ENCODE measurements at places on chromosomes 3 and 15.
A peak's percentile ranks its signal among the peaks of the same experiment; 100 is the strongest.

DNA sequence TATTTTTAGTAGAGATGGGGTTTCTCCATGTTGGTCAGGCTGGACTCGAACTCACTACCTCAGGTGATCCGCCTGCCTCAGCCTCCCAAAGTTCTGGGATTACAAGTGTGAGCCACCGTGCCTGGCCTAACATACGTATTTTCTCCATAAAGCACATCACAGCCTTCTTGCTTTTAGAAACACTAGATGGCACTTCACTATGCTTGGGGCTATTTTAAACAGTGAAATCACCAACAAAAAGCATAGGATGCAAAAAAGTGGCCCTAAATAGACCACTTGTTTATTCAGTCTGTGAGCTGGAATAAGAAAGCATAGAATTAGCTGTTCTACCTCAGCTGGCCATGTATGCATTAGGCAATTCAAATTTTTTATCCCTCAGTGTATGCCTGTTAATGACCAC, 46.0 kb downstream of the PRICKLE2 start:
- DNase-seq: no peak

DNA sequence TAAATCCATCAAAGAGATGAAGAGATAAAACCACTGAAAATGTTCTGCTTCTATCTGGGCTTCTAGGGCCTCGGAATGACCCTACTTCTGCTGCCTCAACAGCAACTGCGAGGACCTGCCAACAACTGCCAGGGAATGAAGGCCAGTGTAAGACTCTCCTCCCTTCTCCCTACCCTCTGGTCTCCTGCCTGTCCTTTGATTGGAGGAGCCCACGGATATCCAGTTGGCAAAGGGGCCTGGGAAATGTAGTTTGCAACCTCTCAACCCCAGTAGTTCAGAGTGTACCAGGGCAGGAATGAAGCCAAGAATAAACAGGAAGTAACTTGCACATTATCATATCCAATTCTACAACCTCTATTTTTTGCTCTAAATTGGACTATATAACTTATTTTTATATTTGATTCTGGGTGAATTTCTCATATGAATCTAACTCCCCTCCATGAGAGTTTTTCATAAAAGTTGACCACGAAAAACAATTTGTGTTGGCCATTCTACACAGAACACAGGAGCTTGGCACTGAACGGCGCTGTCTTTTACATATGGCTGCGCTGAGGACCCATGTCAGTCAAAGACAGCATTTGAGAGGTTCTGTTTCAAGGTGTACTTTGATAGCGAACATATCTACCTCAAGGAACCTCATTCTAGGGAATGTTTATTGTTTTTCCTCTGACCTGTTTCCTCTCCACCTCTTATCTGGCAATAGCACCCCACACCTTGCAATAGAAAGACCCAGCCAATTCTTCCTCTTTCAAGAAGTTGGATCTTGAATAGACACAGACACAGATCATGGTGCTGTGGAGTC, 91.1 kb upstream of the RNF7 start:
- DNase-seq: no peak

DNA sequence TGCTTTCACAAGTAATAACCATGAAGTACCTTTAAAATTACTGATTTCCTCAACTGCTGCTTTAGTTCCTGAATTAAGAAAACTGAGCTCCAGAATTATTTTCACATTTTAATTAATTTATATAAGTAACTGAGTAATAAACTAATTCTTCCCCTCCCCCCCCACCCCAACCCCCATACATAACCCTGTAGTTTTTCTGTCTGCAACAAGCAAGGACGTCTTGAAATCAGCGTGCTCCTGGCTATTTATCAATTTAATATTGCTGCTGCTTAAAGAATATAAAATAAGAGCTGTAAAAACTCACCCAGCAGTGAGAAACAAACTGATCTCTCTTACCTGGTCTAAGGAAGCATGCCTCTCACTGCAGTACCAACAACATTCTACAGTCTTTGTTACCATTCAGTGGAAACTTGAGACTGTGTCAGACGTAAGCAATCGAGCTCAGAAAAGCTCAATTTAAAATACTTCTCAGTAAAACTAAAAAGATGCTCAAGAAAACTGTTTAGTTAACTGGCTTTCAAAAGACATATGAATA, 121.0 kb downstream of the TFDP2 start:
- DNase-seq: no peak

- DNase-seq: no peak
These were observed 36.1 kb downstream of the NPTN start for GRCh38 chr15:73597036-73597638.

GRCh38 chr15:77479015-77479414, 58.3 kb downstream of the HMG20A start:
- no peak for DNase-seq

DNA sequence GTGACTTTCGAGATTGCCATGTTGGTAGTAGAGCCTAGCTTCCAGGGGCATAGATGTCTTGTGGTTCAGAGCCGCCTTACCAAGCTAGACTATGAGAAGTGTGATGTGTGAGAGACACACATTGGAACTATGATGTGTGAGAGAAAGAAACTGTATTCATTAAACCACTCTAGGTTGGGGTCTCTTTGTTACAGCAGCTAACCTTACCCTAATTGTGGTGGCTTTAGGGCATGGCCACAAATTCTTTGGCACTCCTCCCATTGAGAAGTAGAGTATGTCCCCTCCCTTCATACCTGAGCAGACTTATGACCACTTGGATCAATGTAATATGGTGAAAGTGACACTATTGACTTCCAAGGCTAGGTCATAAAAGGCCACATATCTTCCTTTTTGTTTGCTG, 35.3 kb upstream of the CDV3 start:
- no peak for DNase-seq

GRCh38 chr3:120797857-120798256, 55.3 kb downstream of the GTF2E1 start:
- no peak for DNase-seq

DNA sequence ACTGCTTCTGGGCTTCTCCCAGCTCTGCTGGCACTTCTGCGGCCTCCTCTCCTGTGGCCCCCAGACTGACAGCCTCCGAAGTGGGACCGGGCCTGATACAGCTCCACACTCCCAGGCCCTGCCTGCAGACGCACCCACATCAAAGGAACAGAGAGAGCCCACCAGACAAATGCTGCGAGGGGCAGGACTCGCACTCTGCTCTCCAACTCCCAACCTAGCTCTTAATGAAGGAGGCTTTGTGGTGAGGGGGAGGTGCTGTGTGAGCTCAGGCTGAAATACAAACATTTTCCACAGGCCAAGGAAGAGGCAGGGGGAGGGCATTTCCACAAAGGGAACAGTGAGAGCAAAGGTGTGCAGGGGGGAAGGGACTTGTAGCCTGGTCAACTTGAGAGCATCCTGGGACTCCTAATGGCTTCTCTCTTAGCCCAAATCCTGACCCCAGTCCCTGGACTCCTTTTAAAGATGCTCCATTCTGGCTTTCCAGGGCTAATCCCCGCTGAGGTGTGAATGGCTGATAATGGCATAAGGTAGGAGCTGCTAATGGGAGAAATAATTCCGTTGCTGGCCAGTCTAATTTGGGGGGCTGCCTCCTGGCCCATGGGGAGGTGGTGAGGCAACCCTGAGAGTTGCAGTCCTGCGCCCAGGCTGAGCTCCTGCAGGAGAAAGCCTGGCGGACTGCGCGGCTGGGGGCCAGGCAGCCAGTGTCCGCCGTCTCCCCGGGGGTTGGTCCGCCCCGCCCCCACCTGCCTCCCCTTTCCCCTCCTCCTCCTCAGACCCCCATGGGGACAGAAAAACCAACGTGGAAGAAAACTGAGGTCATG, 9.6 kb downstream of the LINGO1 start:
- no peak for DNase-seq

GRCh38 chr15:33126559-33127290, 67.8 kb downstream of the FMN1 start:
- DNase-seq: peak; percentile 25

GRCh38 chr3:187709155-187709554, 6.8 kb upstream of the RTP2 start:
- DNase-seq: no peak

DNA sequence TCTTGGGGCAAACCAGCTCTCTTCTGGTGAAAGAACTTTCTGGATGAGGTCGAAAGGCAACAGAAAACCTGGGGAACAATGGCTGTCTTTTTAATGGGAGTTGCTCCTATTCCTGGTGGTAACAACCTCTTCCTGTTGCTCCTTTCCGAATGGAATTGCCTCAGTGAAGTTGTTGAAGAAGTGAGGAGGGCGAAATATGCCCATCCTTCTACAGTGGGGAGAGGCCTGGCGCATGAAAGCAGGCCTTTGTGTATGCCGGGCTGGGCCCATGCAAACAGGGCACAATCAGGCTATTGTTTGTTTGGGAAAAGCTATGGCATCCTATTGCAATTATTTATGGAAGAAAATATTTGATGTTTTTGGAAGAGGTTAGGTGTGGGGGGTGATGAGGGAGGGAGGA, 166.9 kb downstream of the IGF1R start:
- DNase-seq: no peak

DNA sequence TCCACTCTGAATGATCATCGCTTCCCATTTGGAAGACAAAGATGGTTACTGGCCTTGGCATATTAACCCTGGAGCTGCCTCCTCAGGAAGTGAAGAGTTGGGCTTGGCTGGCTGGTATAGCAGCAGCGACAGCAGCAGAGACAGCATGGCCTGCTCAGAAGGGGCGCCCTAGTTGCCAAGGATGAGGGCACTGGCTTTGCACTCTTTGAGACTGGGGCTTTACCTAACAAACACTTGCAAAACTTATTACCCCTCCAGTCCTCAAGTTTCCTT, 68.5 kb upstream of the RBP1 start:
- DNase-seq: no peak

DNA sequence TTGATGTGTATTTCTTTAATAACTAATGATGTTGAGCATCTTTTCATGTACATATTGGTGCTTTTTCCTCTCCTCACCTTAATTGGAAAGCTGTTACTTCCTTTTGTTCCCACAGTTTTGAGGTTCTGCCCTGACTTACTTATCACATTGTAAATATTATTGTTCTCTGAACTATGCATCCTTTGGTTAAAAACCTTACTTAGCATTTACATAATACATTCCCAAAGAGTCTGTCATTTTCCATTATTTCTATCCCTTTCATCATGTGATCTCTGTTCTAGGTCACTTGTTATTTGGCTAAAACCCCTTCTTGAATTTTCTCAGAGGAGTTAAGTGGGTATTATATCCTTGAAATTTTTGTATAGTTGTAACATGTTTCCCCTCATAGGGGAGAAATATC, 33.0 kb downstream of the SLC12A6 start:
- DNase-seq: no peak

DNA sequence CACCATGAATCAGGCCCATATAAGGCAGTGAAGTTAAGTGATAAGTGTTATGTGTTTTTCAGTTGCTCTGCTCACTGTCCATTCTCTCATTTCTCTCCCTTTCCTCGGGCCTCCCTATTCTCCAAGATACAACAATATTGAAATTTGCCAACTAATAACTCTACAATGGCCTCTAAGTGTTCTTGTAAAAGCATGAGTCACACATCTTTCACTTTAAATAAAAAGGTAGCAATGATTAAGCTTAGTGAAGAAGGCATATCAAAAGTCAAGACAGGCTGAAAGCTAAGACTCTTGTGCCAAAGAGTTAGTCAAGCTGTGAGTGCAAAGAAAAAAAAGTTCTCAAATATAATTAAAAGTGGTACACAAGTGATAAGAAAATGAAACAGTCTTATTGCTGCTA, 675.4 kb downstream of the OTOL1 start:
- DNase-seq: no peak
